NCI-H2081 (cell line): ENCODE measurements at places on chromosomes 3 and 15.

- DNase-seq = no peak
Measured at GRCh38 chr3:127277561-127277960, 10.3 kb downstream of the PRR20G start.

- DNase-seq = no peak
Measured at GRCh38 chr3:42829628-42830436, 20.6 kb downstream of the ACKR2 start.

DNA sequence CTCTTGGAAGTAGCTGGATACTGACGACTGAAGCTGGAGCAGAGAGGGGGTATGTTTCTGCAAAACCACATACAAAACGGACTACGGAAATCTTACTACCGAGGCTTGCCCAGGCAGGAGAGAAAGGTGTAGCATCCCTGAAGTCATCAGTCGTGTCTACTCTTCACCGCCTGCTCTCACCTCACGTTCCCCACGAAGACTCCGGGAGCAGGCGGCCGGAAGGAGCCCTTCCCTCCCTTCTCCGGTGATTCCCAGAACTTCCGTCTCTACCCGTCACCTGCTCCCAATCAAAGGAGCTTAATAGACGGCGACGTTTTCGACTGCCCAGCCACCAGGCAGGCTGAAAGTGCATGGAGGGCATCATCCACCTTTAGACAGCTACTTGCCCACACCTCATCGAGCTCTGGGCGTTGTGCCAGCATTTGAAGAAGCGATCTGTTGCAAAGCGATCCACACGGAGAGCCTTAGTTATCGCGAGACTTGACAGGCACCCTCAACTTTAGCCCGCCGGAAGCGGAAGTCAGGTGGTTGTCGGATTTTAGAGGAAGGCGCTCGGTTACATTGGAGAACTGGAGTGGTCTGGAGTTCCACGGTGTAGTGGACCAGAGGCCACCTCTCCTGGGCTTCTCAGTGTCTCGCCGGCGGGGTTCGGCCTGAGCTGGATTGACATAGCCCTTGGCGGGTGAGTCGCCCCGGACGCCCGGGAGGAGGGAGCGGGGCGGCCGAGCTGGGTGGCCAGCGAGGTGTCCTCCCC, at the start of gene RAMAC:
Gene RAMAC, plus strand, starts transcription at position 523 of the 754 bp plus-strand sequence. CDS start 2,809 bp downstream, outside the sequence.
- peak; percentile 94 for DNase-seq

DNA sequence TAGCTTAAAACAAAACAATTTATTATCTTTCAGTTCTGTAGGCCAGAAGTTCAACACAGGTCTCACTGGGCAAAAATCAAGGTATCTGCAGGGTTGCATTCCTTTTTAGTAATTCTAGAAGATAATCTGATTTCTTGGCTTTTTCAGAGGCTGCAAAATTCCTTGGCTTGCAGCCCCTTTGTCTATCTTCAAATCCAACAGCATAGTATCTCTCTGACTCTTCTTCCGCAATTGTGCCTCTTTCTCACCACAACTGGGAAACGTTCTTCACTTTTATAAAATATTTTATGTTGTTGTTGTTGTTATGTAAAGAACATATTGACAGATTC, 218.7 kb downstream of the STXBP5L start:
- DNase-seq = no peak

- peak; percentile 84 for DNase-seq
Measured at GRCh38 chr15:36951731-36952247, 148.6 kb downstream of the MEIS2 start.

- no peak for DNase-seq
Measured at GRCh38 chr15:68374168-68374745, 57.7 kb downstream of the ITGA11 start.

- DNase-seq = no peak
Measured at GRCh38 chr3:14907043-14907966, 40.1 kb upstream of the NR2C2 start.

DNA sequence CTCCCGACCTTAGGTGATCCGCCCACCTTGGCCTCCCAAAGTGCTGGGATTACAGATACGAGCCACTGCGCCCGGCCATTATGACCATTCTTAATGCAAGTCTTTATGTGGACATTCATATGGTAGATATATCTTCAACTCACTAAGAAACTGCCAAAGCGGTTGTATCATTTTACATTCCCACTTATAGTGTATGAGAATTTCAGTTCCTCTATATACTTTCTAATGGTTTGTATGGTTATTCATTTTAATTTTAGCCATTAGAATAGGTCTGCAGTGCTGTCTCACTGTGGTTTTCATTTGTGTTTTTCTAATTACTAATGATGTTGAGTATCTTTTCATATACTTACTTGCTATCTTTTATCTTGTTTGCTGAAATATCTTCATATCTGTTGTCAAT, 32.5 kb downstream of the TCF12 start:
- DNase-seq = no peak

GRCh38 chr15:86036243-86036642, 43.4 kb upstream of the AGBL1 start:
- DNase-seq = no peak

DNA sequence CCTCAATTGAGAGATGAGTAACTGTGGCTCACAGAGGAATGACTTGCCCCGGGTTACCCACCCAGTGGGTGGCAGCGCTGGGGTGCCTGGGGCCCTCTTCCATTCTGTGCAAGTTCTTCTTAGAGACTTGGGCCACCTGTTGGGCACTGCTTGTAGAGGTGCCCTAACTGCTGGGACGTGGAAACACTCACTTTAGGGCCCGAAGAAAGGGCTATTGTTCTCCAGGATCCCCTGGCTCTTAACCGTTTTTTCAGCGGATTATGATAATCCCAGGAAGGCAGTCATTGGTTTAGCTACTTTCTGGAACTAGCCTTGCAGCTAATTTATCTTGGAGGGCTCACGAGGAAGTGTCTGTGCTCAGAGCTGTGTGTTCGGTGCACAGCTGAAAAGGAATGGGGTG, 66.0 kb upstream of the GCNT3 start:
- no peak for DNase-seq

DNA sequence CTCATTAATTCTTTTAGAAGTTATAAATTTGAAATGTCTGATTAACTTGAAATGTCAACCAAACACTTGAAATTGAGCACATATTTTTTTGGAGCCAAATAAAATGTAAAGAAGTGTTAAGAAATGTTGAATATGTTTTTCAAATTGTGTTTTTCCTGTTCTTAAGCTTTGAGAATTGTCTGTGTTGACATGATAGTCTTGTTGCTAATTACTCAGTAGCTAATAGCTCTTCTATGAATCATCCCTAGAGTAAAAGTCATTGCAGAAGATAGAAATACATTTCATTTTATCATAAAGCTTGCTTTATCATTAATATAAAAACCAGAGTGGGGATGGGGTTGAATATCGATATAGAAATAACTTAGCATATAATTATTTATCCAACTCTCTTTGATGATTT, 41.9 kb upstream of the ABHD10 start:
- no peak for DNase-seq

- DNase-seq = no peak
Measured at GRCh38 chr3:12886106-12886679, 44.8 kb upstream of the RPL32 start.

DNA sequence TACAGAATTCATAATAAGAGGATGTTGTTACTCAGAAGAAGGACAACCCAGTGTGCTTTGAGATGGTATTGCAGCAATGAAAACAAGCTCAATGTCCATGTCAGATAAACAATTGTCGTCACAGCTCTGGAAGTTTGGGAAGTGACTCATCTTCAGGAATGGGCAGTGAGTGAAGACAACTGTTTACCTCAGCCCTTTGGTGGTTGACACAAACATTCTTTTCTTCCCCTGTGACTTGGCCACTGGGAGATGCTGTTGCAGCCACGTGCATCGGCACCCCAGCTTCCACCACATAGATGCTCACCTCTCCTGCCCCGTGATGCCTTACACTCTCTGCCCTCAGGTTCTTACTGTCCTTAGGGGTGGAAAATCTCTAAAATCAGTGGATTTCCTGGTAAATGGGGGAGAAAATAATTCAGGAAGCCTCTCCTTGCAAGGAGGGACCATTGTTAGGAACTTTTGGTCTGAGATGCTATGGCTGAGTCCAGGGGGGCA, 114.1 kb upstream of the GALNT15 start:
- no peak for DNase-seq

DNA sequence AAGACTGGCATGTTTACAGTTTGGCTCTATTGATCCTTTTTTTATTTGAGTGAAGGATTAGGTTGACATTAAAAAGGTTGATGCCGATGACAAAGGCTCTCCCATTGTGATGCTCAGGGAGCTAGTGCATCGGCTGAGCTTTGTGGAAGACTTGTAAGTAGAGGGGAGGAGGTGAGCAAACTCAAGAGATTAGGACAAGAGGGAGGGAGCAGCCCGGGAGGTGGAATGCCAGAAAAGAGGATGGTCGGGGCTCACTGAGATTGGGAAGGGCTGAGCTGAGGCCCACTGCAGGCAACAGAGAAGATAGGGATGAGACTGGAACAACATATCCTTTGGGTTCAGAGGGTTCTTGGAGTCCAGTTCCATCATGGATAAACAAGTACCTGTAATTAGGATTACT, 26.5 kb upstream of the PSMD6 start:
- no peak for DNase-seq
